MCF 10A (cell line): ENCODE measurements at places on chromosomes 4 and X.
A peak's percentile ranks its signal among the peaks of the same experiment; 100 is the strongest.

GRCh38 chrX:40531056-40531826, 49.5 kb upstream of the ATP6AP2 start:
- DNase-seq, result no peak

DNA sequence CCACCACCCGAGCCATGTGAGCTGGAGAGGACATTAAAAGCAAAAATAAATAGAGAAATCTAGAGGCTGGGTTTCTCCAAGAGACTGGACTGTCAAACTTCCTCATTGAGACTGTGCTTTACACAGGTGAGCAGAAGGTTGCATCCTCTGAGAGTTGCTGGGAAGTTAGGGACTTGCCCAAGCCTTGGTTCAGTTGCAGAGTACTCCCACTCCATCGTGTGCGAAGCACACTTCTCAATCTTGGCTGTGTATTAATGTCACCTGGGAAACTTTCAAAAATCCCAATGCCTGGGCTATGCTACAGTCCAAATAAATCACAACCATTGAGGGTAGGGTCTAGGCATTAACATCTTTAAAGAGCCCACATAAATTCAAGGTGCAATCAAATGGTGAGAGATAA, 89.2 kb downstream of the ZNF330 start:
- DNase-seq, result no peak

GRCh38 chrX:57417827-57418226, 131.3 kb downstream of the FAAH2 start:
- no peak for DNase-seq

DNA sequence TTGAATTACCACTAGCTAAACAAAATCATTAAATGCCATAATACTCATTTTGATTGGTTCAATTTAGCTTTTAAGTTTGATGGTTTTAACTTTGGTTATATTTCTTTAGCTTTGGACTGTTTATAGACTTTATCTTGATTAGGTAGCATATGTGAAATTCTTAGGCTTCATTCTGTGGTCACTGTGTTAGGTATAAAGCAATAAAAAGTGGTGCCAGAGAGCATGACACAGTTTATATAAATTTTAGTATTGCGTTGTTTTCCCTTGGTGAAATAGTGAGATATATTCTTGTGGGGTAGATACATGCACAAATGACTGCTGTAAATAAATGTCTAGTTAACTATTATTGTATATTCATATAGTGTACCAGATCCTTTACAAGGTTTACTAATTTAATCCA, 474.2 kb upstream of the GRID2 start:
- DNase-seq, result no peak

DNA sequence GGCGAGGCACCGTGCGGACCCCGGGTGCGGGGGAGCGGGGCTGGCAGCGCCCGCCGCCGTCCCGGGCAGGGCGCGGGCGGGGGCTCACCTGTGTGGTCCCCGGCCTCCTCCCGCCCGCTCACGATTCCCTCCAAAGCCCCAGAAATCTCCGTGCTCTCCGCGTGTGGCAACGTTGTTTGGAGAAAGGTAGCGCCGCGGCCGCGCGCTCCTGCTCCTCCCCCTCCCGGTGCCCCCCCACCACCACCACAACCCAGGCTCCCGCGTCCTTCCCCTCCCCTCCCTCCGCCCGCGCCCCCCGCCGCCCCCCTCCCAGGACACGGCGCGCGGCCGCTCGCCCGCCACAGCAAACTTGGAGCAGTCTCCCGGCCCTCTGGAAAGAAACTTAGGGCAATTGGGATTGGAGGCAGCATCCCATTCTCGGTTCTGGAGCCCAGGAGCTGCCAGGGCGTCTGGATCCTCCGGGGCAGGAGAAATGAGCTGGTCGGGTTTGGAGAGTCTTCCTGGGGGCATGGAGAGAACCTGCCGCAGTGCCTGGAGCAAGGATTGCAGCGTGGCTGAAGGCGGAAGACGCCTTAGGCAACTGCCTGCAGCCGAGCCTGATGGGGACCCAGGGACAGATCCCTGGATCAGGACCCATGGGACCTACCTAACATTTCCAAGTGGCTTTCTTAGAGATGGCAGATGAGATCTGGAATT, 855 bp downstream of the KLF3 start:
- DNase-seq, result peak; percentile 45

- no peak for DNase-seq
Observed at GRCh38 chr4:173091362-173091761, 77.2 kb upstream of the GALNT7 start.
